Spinal cord (tissue), 10 donors: ENCODE measurements at places on chromosomes 4 and X. TPM values are rescaled to one million over a fixed set of nuclear protein-coding genes. Genes with fewer than 3 reads are reported as not detected.
A peak's percentile ranks its signal among the peaks of the same experiment; 100 is the strongest.

Gene DTHD1
- 7.6 TPM for total RNA-seq

Gene TRPC3
- total RNA-seq: 16.1 TPM

Gene CABS1
- not detected for total RNA-seq

DNA sequence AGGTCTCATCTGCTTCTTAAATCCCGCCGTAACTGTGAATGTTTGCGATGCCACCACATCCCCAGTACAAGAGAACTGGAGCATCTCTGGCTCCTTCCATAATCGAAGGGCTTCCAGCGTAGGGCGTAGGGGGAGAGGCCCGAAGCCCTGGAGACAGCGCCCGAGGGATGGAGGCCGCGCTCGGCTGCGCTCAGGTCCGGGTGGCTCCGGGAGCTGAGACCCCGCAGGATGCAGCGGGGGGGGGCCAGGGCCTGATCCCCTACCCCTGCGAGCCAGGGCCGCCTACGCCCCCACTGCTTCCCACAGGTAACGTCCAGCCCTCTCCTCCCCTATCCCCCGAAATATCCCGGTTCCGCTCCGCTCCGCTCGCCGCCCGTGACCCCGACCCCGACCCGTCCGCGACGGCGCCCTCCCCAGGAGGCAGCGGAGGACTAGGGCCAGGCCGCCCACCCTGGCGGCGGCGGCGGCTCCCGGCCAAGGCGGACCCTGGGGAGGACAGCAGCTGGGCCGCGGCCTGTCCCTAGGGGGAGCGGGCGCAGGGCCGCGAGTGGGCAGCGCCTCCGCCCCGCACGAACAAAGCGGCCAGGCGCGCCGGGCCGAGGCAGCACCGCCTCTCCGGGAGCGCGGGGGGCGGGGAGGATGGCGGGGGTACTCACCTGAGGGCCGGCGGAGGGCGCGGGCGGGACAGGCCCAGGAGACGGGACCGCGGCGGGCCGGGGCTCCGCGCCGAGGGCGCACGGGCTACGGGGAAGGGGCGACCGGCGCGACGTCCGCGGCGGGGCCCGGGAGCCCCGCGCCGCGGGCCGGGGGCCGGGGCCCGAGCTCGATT is 723 bp downstream of the WDFY3 start:
- H3K27me3 ChIP-seq: no peaks in the 10 kb centered on the region
- H3K4me1 ChIP-seq: peaks cover 4% of the 10 kb centered on the region
- no peak for DNase-seq

GRCh38 chr4:81845273-81845672 is 373.6 kb upstream of the RASGEF1B start:
- no peak overlapping the region for H3K4me3 ChIP-seq
- H3K36me3 ChIP-seq: no peaks in the 10 kb centered on the region
- no peak overlapping the region for H3K27ac ChIP-seq
- H3K27me3 ChIP-seq: no peaks in the 10 kb centered on the region
- H3K4me1 ChIP-seq: no peaks in the 10 kb centered on the region
- DNase-seq: no peak

- H3K36me3 ChIP-seq: no peaks in the 10 kb centered on the region
- no peaks in the 10 kb centered on the region for H3K27me3 ChIP-seq
- no peak overlapping the region for H3K27ac ChIP-seq
- no peak for DNase-seq
- no peak overlapping the region for H3K4me3 ChIP-seq
Observed at GRCh38 chrX:48022738-48023137, 15.9 kb downstream of the SPACA5 start.

DNA sequence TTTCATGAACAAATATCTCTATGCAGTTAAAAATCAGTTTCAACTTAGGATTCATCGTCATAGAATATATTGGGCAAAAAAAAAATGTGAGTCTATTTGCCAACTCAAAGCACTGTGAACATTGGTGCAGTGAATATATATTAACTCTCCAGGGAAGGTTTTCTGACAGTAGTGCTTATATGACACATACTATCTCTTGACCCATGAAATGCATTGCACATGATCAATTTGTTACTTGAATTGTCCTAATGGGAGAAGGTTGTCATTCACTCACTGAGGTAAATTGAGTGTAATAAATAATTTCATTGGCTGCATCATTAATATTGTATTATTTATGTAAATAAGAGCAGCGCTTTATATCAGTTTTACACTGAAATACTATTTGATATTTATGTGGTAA is 2458.5 kb downstream of the ARAP2 start:
- H3K27me3 ChIP-seq: no peaks in the 10 kb centered on the region
- H3K4me1 ChIP-seq: no peaks in the 10 kb centered on the region
- H3K36me3 ChIP-seq: no peaks in the 10 kb centered on the region
- DNase-seq: no peak

- no peak overlapping the region for H3K4me3 ChIP-seq
- no peak for DNase-seq
- H3K27ac ChIP-seq: no peak overlapping the region
- H3K27me3 ChIP-seq: no peaks in the 10 kb centered on the region
- no peaks in the 10 kb centered on the region for H3K36me3 ChIP-seq
Observed at GRCh38 chr4:17865866-17866363, 55.1 kb downstream of the NCAPG start.

DNA sequence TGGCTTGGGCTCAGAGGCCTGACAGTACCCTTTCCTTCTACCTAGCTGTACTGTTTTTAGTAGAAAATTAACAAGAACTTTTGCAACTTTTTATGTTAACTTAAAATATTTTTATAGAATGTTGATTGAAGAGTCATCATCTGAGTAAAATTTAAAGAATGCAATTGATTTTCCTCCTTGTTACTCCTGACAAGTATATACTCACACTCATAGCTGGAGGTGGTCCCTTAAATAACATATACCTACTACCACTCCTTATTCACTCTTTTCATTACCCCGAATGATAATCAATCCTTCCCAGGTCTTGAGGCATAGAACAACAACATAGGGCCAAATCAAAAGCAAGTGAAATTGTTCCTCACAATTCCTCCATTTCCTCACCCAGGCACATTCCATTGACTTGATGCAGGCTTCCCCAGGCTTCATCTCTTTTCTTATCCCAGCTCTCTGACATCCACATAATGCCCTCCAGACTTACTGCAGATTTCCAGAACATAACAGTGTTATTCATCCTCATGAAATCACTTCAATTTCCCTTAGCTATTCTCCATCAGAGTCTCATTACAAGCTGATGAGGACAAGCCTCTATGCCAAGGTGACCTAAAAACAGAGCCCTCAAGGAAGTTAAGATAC is 73.2 kb upstream of the ANXA10 start:
- H3K4me3 ChIP-seq: no peak overlapping the region
- H3K4me1 ChIP-seq: no peaks in the 10 kb centered on the region
- H3K27me3 ChIP-seq: no peaks in the 10 kb centered on the region
- no peak overlapping the region for H3K27ac ChIP-seq

- no peaks in the 10 kb centered on the region for H3K4me1 ChIP-seq
- H3K4me3 ChIP-seq: no peak overlapping the region
- no peaks in the 10 kb centered on the region for H3K36me3 ChIP-seq
- H3K27me3 ChIP-seq: no peaks in the 10 kb centered on the region
Observed at GRCh38 chrX:134294548-134294947, 57.6 kb downstream of the CCDC160 start.

DNA sequence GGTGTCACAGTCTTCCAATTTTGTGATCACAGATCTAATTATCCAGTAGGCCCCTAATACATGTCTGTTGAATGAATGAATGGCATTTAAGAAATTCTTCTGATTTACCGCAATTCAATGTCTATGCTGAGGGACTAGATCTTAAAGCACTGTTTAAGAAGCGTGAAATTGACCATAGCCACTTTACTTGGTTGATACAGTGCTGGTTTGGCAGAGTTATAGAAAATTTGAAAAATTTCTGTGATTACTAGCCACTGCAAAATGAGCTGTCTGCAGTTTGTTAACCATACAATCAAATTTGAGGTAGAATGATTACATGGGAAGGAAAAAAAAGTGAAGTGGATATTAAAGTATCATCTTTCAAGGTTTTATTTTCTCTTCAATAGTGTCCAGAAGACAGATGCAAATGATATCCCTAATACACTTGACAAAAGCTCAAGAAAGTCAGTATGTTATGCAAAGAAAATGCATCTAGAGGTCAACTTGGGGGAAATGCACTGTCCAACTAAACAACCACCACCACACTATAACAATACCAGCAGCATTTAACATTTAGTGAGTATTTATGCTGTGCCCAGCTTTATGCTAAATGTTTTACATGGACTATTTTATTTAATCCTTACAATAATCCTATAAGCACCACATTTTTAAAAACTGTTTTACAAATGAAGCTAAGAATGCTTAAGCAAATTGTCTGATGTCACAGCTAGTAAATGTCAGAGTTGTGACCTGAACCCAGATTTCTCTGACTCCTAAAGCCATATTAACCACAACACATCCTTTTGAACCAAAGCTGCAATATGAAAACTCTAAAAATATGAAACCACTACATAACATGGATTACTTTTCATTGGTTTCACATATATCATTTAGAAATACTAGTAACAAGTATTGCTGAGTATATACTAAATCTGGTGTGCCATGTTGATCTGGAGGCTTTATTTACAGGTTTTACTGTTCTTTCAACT is 217.9 kb upstream of the MAB21L2 start:
- peaks cover 3% of the 10 kb centered on the region for H3K4me1 ChIP-seq
- no peaks in the 10 kb centered on the region for H3K27me3 ChIP-seq
- no peak overlapping the region for H3K27ac ChIP-seq
- no peaks in the 10 kb centered on the region for H3K36me3 ChIP-seq
- no peak overlapping the region for H3K4me3 ChIP-seq

GRCh38 chr4:100635899-100636298 is 118.1 kb upstream of the EMCN start:
- H3K4me1 ChIP-seq: no peaks in the 10 kb centered on the region
- no peaks in the 10 kb centered on the region for H3K27me3 ChIP-seq
- H3K27ac ChIP-seq: no peak overlapping the region

DNA sequence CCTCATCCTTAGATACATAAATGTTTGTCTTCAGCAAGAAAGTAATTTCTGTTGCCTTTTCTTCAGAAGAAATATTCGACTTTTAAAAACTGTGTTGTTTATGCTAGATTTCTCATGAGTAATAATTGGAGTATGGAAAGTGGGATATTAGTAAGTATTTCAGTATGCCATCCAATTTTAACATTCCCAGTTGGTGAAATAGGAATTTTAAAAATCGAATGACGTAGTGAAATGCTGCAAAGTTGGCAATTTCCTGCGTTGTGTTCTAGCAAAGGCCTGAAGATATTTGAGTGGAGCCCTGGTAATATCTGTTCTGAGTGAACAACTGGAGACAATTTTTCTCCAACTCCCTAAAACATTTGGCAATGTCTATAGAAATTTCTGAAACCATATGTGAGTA is 190.1 kb downstream of the ZNF330 start:
- no peak overlapping the region for H3K4me3 ChIP-seq
- H3K4me1 ChIP-seq: no peaks in the 10 kb centered on the region
- DNase-seq: no peak
- H3K27ac ChIP-seq: no peak overlapping the region
- no peaks in the 10 kb centered on the region for H3K36me3 ChIP-seq

- DNase-seq: no peak
- H3K36me3 ChIP-seq: no peaks in the 10 kb centered on the region
- H3K27ac ChIP-seq: no peak overlapping the region
- H3K27me3 ChIP-seq: no peaks in the 10 kb centered on the region
- no peak overlapping the region for H3K4me3 ChIP-seq
Observed at GRCh38 chr4:127629371-127629770, 3.4 kb upstream of the INTU start.

- H3K27ac ChIP-seq: peak overlapping the region; percentile 87
- peaks cover 8% of the 10 kb centered on the region for H3K4me1 ChIP-seq
- H3K36me3 ChIP-seq: peaks cover 18% of the 10 kb centered on the region
- no peak for DNase-seq
- H3K27me3 ChIP-seq: no peaks in the 10 kb centered on the region
Observed at GRCh38 chrX:140712413-140713173, 3.0 kb downstream of the LINC00632 start.

DNA sequence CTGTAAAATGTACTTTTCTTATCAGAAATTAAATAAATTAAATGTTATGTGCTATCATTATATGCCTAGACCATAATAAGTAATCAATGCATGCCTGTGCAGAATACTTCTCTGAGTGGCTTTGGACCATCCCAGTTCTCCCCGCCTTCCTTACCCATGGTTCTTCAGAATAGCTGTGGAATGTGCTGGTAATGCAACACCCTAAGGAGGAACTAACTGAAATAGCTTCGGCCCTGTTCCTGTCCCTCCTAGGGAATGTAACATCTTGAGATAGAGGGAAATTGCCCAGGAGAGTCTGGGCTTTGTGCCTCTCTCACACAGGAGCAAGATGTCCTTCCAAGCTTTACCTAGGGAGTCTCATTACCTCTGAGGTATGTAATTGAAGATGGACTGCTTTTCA is 693.6 kb upstream of the HS3ST1 start:
- no peak overlapping the region for H3K4me3 ChIP-seq
- no peak for DNase-seq
- H3K4me1 ChIP-seq: no peaks in the 10 kb centered on the region

GRCh38 chr4:118848901-118849300 is 13.0 kb upstream of the SEC24D start:
- no peak overlapping the region for H3K4me3 ChIP-seq
- H3K36me3 ChIP-seq: no peaks in the 10 kb centered on the region
- H3K4me1 ChIP-seq: no peaks in the 10 kb centered on the region

DNA sequence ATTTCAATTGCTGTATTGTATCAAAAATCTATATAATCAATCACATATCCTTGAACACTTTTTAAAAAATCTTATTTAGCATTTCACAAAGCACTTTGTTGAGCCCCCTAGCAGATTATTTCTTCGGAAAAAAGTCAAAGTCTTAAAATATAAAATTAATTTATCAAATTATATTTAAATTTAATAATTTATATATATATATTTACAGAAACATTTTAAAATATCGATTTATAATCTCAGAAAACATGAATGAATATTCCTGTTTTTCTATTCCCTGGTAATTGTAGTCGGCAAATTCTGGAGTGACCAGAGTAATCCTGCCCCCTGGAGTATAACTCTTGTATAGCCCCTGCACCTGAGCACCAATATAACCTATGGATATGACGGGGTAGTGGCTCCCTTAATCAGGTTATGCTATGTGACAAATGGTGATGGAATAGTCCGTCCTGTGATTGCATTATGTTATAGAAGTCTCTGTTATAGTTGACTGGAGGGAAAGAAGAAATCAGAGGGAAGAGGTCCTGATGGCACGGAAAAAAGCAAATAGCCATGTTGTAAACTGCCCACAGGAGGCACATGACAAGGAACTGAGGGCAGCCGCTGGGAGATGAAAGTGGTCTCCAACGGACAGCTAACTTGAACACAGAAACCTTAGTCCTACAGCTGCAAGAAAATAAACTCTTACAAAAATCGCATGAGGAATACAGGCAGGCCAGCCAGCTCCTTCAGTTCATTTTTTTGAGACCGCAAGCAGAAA is 1092.3 kb downstream of the ARAP2 start:
- peak; percentile 48 for DNase-seq
- H3K36me3 ChIP-seq: no peaks in the 10 kb centered on the region
- H3K4me3 ChIP-seq: no peak overlapping the region
- H3K27me3 ChIP-seq: no peaks in the 10 kb centered on the region
- H3K27ac ChIP-seq: no peak overlapping the region

- DNase-seq: no peak
- no peaks in the 10 kb centered on the region for H3K4me1 ChIP-seq
- H3K27ac ChIP-seq: no peak overlapping the region
- no peaks in the 10 kb centered on the region for H3K27me3 ChIP-seq
Observed at GRCh38 chr4:29653221-29653620, 1066.9 kb upstream of the PCDH7 start.
